ENCODE measurements at places on chromosomes 5 and 9.
A peak's percentile ranks its signal among the peaks of the same experiment; 100 is the strongest.

DNA sequence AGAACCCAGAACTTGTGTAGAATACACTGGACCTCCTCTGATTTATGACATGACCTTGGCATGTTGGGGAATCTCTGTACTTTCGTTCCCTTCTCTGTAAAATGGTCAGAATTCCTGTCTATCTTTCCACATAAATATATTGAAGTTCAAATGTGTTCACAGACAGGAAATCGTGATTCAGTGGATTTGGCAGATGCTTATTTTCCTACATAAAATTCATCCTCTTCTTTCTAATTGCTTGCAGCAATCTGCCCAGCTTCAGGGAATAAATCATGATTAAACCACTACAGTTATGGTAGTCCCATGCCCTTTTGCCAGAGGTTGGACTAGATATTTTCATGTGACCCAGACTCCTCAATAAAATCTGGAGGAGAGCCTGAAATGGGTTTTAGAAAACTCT, 52.1 kb upstream of the ARL15 start:
- DNase-seq: no peak

GRCh38 chr5:137699336-137700281, 36.3 kb downstream of the KLHL3 start:
- no peak for DNase-seq

- no peak for DNase-seq
Observed at GRCh38 chr5:1374679-1375055, 29.8 kb upstream of the CLPTM1L start.

DNA sequence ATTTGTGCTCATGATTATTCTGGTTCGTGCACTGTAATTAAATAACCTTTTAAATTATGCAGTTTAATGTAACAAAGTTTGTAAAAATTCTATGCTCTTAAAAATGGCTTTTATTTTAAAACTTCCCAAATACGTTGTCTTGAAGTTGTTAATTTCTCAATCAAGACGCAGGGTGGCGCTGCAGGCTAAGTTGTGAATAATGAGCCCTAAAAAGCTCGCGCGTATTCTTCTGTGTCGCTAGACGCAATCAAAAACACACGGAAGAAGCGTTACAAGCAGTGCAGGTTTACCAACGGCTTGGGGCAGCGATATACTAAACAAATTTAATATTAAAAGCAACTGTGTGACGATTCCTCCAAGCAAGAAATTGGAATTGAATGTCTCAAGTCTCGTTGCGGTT, at the start of gene PCDHB4:
TSS of gene PCDHB4 (plus strand) at position 256 of the 400 bp plus-strand sequence. CDS start 181 bp downstream, outside the sequence.
- no peak for DNase-seq

DNA sequence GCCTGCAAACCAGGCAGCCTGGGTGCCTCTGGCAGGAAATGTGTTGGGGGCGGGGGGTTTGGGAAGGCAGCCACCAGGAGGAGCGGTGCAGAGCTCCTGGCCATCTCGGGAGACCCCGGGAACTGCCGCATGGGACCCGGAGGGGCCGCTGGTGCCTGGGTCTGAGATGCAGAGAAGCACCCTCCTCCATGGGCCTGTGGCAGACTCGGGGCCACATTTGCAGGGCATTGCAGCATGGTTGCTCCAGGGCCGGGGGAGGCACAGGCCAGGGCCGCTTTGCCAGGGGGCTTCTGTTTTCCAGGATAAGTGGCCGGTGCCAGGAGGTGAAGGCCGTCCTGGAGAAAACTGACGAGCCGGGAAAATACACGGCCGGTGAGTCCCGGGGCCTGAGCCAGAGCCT, 1.7 kb downstream of the LCN1 start:
- no peak for DNase-seq

- no peak for DNase-seq
Observed at GRCh38 chr5:72065751-72066255, 41.5 kb upstream of the MAP1B start.

DNA sequence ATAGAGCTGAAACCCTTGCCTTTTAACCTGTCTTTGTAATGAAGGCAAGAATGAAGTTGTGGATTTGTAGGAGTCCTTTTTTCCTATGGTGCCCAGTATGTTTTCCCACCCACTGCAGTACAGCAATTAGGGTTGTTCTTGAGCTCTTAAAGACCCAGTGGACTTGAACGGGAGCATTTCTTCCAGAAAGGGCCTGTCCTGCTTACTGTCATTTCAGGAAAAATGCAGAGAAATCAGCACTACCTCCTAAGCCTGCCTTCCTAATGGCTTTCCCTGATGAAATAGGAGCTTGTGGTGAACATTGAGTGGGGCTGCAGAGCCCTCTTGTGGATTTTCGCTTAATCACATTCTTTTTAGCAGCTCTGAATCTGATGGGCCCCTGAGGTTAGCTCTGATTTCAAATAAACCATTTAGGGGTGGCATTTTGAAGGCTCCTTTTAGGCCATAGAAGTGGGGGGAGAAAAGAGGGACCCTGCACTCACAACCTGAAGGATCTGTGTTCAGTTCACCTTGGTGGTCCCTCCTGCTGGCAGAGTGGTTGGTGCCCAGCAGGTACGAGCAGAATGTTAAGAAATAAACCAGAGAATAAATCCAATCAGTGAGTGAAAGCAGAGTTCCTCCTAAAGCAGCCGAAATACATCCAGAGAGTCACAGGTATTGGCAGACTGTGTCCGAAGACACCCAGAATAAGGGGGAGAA, 188.0 kb upstream of the KLF9 start:
- peak; percentile 23 for DNase-seq

All from activated T-cell treated with anti-CD3 and anti-CD28 coated beads for 4 hours (primary cell).